Activated T-helper 1 cell treated with Interleukin-2 at 50 U/mL for 16 hours (primary cell): ENCODE measurements at places on chromosomes 3 and 15.

DNA sequence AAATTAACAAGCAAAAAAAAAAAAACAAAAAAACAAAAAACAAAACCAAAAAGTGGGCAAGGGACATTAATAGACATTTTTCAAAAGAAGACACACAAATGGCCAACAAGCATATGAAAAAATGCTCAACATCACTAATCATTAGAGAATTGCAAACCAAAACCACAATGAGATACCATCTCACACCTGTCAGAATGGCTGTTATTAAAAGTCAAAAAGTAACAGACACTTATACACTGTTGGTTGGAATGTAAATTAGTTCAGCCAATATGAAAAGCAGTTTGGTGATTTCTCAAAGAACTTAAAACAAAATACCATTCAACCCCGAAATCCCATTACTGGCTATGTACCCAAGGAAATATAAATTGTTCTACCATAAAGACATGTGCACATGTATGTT lies 222.4 kb upstream of the CD96 start:
- no peak for DNase-seq

GRCh38 chr3:44674211-44674610 lies 25.7 kb downstream of the ZNF35 start:
- DNase-seq, result no peak

DNA sequence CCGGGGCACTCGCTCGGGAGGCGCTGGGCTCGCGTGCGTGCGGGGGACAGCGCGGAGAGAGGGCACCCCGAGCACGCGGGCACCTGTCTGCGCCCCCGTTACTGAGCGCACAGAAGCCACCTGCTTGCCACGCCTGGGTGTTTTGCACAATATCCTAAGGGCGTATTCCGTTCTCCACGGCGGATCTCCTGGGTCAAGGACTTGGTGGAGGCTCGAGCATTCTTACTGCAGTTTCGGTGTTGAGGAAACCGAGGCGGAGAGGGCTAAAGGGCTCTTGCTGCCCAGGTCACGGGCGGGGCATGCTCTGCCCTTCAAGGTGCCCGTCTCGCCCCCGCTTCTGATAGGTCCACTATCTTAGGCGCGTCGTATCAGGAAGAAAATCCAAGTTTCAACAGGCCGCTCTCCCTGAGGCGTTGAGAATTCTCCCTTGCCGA lies 526 bp downstream of the GPD1L start:
- DNase-seq, result no peak

DNA sequence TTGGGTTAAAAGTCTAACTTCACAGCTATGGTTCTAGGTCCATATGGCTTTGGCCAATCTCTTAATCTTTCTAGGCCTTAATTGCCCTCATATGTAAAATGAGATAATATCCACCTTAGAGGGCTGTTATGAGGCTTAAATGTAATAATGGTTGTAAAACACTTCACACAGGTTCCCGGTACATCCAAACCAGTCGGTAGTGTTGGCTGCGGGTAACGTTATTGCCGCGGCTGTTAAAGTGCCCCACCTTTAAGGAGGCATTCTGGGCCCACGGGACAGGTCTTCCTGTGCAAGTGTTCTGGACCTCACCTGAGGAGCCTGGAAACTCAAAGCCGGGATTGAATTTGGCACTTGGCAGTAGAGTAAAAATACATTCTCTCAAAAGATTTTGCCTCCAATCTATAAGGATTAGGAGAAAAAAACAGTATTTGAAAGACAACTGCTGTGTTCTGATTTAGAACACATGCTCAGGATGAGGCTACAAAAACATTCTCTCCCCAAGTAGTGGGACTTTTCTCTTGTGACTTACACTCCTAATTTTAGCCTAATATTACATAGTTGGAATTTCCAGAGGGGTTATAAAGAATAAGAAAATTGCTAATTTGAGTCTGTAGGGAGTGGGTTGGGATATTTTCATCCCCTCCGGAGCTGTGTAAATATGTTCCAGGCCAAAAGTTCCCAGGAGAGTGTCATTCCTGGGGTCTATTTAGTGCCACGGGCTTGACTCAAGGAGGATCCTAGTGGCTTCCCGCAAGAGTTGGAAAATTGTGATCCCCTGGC lies 44.9 kb upstream of the TSEN2 start:
- DNase-seq, result no peak
